ENCODE measurements at places on chromosomes 6 and 20.

GRCh38 chr20:58044931-58045555 is 183.4 kb downstream of the ANKRD60 start:
- DNase-seq: no peak

DNA sequence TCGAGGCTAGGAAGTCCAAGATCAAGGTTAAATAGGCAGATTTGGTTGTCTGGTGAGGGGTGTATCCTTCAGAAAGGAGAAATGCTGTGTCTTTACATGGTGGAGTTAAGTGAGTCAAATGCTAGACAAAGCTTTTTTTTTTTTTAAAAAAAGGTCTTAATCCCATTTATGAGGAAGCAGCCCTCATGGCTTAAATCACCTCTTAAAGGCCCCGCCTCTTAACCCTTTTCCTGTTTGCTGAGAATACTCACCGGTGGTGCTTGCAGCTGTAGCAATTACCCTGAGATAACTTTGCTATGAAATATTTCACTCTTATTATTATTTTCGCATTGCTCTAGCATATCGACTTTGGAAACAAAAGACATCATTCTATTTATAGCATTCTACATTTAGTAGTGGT is 30.8 kb downstream of the FBXO30 start:
- no peak for DNase-seq

- DNase-seq: peak; percentile 39
Measured at GRCh38 chr20:2756056-2756611, 44.3 kb downstream of the CPXM1 start.

GRCh38 chr20:44704551-44704971 is 10.6 kb upstream of the CCN5 start:
- DNase-seq: peak; percentile 85

DNA sequence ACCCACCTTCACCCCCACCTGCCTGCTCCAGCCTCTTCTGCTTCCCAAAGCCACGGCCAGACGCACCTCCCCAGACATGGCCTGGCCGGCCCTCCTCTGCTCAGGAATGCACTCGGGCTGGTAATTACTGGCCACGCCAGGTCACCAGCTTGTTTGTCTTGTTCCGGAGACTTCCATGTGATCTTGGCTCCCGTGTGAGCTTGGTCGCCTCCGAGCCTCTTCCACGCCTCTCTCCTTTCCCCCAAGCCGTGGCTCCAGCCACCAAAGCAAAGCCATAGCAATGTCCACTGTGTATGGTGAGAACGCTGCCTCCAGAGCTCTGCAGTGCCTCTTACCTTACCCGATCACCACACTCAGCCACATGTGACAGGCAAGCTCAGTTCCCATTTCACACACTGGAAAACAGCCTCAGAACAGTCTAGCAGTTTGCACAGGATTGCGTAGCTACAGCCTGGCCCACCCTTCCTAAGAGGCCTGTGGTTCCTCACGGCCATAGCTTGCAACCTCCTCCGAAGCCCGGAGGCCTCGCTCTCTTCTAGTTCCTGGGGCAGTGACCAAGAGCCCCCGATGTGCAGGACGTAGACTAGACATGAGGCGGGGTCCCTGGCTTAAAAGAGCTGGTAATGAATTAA is 48.1 kb upstream of the AFDN start:
- DNase-seq: no peak

- peak; percentile 94 for DNase-seq
Measured at GRCh38 chr6:156780102-156780641, 3.0 kb downstream of the ARID1B start.

- peak; percentile 45 for DNase-seq
Measured at GRCh38 chr6:106063448-106063850, 22.7 kb upstream of the PRDM1 start.

DNA sequence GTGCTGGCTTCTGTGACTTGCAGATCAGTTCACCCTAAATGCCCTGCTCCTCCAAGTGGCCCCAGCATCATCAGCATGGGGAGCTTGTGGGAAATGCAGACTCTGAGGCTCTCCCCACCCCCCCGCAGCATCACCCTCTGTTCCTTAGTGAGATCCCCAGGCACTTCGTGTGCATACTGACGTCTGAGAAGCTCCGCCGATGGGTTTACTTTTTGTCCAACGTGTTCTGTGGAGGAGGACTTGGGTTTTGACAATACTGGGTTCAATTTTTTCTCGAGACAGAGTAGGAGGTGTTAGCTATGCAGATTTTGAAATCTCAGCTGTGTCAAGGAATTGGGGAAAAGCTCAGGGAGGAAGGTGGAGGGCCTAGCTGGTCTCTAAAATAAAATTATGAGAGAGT is 38.3 kb upstream of the ZNF831 start:
- DNase-seq: no peak

DNA sequence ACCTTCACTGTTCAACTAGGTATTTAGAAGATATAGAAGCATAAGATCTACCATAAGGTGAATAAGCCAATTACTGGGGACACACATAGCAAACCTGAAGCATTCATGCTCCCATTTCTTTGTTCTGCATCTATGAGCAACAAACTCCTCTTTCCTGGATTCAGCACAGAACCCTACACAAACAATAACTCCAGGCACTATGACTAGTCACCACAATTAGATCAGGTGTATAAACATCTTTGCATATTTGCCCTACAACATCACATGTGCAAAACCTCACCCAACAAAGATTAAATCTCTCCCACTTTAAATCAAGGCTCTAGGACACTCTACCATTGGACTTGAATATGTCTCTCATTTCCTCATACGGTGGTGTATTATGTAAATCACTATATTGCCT is 652.3 kb downstream of the EPHA7 start:
- no peak for DNase-seq

- DNase-seq: no peak
Measured at GRCh38 chr20:13158369-13158768, 62.7 kb upstream of the ISM1 start.

GRCh38 chr20:62760471-62760855 is 35.8 kb upstream of the MRGBP start:
- DNase-seq: no peak

DNA sequence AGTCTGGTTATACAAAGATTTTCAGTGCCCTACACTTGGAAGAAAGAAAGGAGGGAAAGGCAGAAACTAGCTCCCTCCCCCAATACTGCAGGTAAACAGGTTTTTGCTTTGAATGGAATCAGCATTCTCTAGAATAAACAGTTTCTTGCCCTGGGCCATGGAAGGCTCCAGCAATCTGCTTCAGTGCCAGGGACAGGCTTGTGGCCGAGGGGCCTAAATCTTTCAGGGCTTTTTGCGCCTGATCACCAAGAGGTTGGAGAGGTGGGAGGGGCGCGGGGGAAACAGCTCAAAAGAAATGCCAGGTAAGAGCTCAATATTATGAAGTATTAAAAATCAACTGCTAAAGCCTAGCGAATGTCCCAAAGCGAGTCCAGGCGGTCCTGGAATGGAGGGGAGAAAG is 23.8 kb downstream of the TFAP2B start:
- DNase-seq: no peak

GRCh38 chr6:89680551-89680950 is 42.0 kb upstream of the LYRM2 start:
- no peak for DNase-seq

- no peak for DNase-seq
Measured at GRCh38 chr20:59568509-59569024, 35.8 kb upstream of the PHACTR3 start.

DNA sequence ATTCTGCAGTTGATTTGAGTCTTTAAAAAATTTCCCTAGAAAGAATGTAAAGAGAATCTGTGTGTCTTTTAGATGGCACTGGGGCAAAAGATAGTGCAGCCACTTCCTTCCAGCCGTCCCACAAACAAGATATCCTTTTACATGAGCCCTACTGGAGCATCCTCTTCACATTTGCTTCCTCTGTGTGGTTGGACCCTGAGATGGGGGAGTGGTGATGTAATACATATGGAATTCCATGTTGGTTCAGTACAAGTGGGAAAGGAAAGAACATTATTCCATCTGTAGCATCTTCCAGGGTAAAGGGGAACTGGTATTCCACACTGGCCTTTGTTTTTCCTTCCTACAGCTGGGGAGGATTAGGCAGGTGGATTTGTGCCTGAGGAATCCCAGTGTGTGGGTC is 78.9 kb upstream of the ISM1 start:
- peak; percentile 48 for DNase-seq

GRCh38 chr6:138529478-138529877 is 30.2 kb upstream of the NHSL1 start:
- DNase-seq: no peak

DNA sequence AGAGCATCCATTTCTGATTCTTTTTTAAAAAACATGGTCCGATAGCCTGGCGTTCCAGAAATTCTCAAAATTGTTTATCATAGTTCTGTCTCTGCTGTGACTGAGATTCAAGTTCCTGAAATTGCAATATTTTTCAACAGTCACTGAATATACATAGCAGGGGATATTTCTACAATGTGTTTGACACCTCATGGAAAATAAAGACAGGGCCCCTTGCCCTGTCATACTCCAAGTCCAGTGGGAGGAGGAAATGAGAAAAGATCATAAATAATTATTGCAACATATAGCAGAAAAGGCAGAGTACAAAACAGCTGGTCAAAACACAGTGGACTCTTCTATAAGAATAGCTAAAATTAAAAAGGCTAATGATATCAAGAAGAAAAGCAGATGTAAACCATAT is 234.8 kb upstream of the SPTLC3 start:
- no peak for DNase-seq

- no peak for DNase-seq
Measured at GRCh38 chr6:143592335-143592734, 80.8 kb upstream of the FUCA2 start.

DNA sequence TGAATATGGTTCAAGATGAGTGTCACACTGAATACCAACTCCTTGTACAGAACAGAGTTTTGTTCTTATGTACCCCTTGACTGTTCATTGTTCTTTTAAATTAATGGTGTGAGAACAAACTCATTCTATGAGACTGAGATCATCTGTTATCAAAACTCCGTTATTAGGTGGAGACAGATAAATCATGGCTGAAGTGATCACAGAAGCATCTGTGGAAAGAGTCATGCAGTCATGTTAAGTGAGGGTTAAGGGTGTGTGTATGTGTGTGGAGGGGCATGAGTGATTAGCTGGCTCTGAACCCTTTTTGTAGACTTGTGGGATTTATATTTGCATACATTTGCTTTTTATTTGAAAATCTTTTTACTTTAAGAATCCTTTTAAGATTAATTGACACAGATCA is 24.7 kb downstream of the ADGRG6 start:
- DNase-seq: peak; percentile 25

- DNase-seq: no peak
Measured at GRCh38 chr6:129651291-129651691, 58.7 kb downstream of the ARHGAP18 start.

GRCh38 chr20:15767586-15767985 is 805.7 kb downstream of the KIF16B start:
- peak; percentile 63 for DNase-seq

DNA sequence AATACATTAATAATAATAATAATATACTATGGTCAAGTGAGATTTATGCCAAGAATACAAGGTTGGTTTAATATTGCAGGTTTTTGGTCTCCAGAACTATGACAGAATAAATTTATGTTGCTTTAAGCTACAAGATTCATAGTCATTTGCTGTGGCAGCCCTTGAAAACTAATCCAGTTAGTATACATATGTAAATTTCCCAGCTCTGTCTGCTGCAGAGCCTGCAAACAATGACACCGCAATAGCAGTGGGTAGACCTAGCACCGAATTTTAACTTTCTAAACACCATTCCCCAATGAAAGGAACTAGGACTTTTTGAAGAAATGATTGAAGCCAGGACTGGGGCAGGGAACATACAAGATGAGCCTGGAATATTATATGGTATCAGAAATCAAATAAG is 647.7 kb upstream of the NRSN1 start:
- no peak for DNase-seq

GRCh38 chr6:12769556-12770256 is 53.1 kb downstream of the PHACTR1 start:
- no peak for DNase-seq

- DNase-seq: peak; percentile 49
Measured at GRCh38 chr6:135438907-135439535, 58.5 kb downstream of the AHI1 start.

GRCh38 chr20:37351689-37352607 is 6.0 kb downstream of the SRC start:
- DNase-seq: no peak

All from fibroblast of upper back skin (primary cell).